ENCODE measurements at places on chromosomes 5 and 9. TPM values are rescaled to one million over a fixed set of nuclear protein-coding genes. Genes with fewer than 3 reads are reported as not detected.
A peak's percentile ranks its signal among the peaks of the same experiment; 100 is the strongest.

GRM6 gene
- total RNA-seq = not detected

FOXD4L6 gene
- total RNA-seq = not detected

NOP16 gene
- not detected for total RNA-seq

PCDHB15 gene
- total RNA-seq = 6.6 TPM

SLC36A2 gene
- not detected for total RNA-seq

IFNA7 gene
- not detected for total RNA-seq

GRCh38 chr5:142677198-142677597, 8.7 kb downstream of the FGF1 start:
- H3K4me3 ChIP-seq = no peak overlapping the region
- no peaks in the 10 kb centered on the region for H3K27me3 ChIP-seq
- H3K27ac ChIP-seq = no peak overlapping the region
- H3K4me1 ChIP-seq = peaks cover 5% of the 10 kb centered on the region
- H3K36me3 ChIP-seq = no peaks in the 10 kb centered on the region
- DNase-seq = no peak

- no peaks in the 10 kb centered on the region for H3K4me1 ChIP-seq
- no peak overlapping the region for H3K4me3 ChIP-seq
- no peak for DNase-seq
Observed at GRCh38 chr5:172757394-172758010, 13.5 kb downstream of the DUSP1 start.

DNA sequence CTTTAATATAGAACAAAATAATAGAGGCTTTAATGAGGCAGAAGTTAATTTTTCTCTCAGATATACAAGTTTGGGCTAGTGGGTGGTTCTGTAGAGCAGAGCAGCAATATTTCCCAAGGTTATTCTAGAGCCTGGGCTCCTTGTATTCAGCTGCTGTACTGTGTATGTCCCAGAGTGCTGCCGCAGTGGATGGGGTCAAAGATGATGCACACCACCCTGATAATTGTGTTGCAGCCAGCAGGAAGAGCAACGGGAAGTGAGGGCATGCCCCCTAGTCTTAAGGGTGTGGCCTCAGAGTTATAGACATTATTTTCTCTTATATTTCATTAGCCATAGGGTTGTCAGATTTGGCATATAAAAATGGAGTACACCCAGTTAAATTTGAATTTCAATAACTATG, 23.9 kb upstream of the KIF4B start:
- no peak overlapping the region for H3K4me3 ChIP-seq
- no peak overlapping the region for H3K27ac ChIP-seq
- DNase-seq = no peak
- H3K36me3 ChIP-seq = no peaks in the 10 kb centered on the region
- no peaks in the 10 kb centered on the region for H3K27me3 ChIP-seq

DNA sequence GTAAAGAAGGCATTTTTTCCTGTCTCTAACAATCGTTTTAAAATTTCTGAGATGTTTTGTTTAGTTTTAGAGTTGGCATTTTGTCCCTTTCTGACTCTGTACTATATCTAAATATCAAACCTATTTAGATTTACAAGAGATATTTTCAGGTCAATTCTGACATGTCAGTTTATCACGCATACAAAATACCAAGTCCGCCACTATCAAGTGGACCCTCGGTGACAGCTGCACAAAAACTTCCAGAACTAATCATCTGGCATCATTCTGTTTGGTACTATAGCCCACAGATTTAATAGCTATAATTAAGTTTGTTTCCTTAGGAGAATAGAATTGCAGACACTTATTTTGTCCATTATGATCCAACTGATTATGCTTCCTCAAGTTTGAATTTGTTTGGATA, 1278.2 kb downstream of the CDH12 start:
- H3K4me1 ChIP-seq = no peaks in the 10 kb centered on the region
- H3K27me3 ChIP-seq = no peaks in the 10 kb centered on the region
- H3K27ac ChIP-seq = no peak overlapping the region
- H3K36me3 ChIP-seq = no peaks in the 10 kb centered on the region
- no peak overlapping the region for H3K4me3 ChIP-seq

- DNase-seq = no peak
- no peak overlapping the region for H3K27ac ChIP-seq
- H3K4me1 ChIP-seq = no peaks in the 10 kb centered on the region
- H3K27me3 ChIP-seq = no peaks in the 10 kb centered on the region
Observed at GRCh38 chr9:36676778-36677485, 104.2 kb downstream of the MELK start.

- H3K4me1 ChIP-seq = no peaks in the 10 kb centered on the region
- H3K27me3 ChIP-seq = no peaks in the 10 kb centered on the region
- no peaks in the 10 kb centered on the region for H3K36me3 ChIP-seq
- peak; percentile 59 for DNase-seq
- no peak overlapping the region for H3K27ac ChIP-seq
- no peak overlapping the region for H3K4me3 ChIP-seq
Observed at GRCh38 chr9:114718801-114719221, 36.8 kb upstream of the TEX48 start.

- no peak overlapping the region for H3K27ac ChIP-seq
- no peaks in the 10 kb centered on the region for H3K27me3 ChIP-seq
- H3K36me3 ChIP-seq = no peaks in the 10 kb centered on the region
- H3K4me3 ChIP-seq = no peak overlapping the region
- DNase-seq = no peak
Observed at GRCh38 chr9:85543196-85543595, 198.6 kb downstream of the AGTPBP1 start.

DNA sequence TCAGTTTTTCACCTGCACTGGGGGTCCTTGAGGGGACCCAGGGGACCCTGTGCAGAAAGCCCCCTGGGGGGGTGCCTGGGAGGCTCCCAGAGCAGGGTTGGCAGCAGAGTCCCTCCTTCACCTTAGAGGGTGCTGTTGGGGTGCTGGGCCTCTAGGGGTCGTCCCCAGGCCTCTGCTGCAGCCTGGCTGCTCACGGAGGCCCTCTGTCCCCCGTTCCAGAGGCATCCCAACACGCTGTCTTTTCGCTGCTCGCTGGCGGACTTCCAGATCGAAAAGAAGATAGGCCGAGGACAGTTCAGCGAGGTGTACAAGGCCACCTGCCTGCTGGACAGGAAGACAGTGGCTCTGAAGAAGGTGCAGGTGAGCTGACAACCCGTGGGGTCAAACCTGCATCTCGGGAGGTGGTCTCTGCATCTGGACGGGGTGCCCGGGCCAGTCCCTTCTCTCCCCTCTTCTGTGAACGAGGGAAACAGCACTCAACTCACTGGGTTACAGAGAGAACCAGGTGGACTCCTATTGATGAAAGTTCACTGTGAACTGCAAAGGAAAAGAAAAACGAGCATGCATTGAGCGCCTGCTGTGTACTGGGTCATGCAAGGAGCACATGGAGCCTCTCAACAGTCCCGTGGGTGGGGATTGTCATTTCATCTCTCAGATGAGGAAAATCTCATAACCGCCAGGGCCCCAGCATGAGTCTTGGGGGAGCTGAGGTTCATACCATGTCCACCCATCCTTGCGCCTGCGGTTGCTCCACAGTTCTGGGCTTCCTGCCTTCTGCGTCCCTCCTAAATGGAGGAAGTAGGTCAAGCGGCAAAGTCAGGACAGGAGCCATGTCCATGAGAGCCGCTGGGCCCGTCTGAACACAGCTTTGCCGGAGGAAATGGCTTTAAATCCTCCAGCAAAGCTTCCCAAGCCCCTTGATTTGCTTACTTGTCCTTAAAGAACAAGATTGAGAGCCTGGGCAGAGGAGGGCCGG, 54.8 kb downstream of the NEK6 start:
- H3K4me3 ChIP-seq = no peak overlapping the region
- H3K4me1 ChIP-seq = peaks cover 10% of the 10 kb centered on the region
- no peak for DNase-seq
- H3K27me3 ChIP-seq = no peaks in the 10 kb centered on the region
- no peak overlapping the region for H3K27ac ChIP-seq
- H3K36me3 ChIP-seq = peaks cover 94% of the 10 kb centered on the region

- peak overlapping the region; percentile 78 for H3K27ac ChIP-seq
- peaks cover 34% of the 10 kb centered on the region for H3K4me1 ChIP-seq
- H3K4me3 ChIP-seq = peak overlapping the region; percentile 7
- peak; percentile 78 for DNase-seq
- H3K27me3 ChIP-seq = no peaks in the 10 kb centered on the region
Observed at GRCh38 chr9:91207729-91208418, 153.8 kb downstream of the AUH start.

GRCh38 chr5:124740991-124741583, 5.4 kb downstream of the ZNF608 start:
- no peaks in the 10 kb centered on the region for H3K36me3 ChIP-seq
- DNase-seq = no peak
- H3K27me3 ChIP-seq = no peaks in the 10 kb centered on the region
- H3K27ac ChIP-seq = no peak overlapping the region
- peaks cover 96% of the 10 kb centered on the region for H3K4me1 ChIP-seq

- H3K4me3 ChIP-seq = no peak overlapping the region
- no peaks in the 10 kb centered on the region for H3K27me3 ChIP-seq
- no peak overlapping the region for H3K27ac ChIP-seq
- no peak for DNase-seq
- no peaks in the 10 kb centered on the region for H3K36me3 ChIP-seq
Observed at GRCh38 chr9:85401998-85402397, 339.8 kb downstream of the AGTPBP1 start.

All from stomach (tissue), 19 donors.